ENCODE measurements at places on chromosomes 13 and 19.
A peak's percentile ranks its signal among the peaks of the same experiment; 100 is the strongest.

GRCh38 chr19:19626516-19627472 lies 1.2 kb downstream of the LPAR2 start:
- DNase-seq = peak; percentile 32

GRCh38 chr13:29936051-29936813 lies 85.8 kb upstream of the UBL3 start:
- DNase-seq = no peak

DNA sequence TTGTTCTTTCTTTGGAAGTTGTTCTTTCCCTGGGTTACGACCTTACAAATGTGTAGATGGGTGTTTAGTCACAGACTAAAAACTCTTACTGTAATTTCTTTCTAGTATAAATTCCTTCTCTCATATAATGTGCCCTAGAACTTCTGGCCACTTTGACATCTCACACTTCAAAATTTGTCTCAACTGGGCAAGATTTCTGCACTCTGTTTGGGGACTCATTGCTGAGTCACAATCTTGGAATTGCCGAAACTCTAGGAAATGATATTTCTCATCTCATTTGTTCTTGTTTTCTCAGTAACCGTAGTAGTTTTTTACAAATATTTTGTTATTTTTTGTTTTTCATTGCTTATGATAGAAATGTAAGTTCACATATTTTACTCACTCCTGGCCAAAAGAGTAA lies 2523.2 kb upstream of the PCDH20 start:
- no peak for DNase-seq

- no peak for DNase-seq
These were observed 87.6 kb upstream of the ZNF91 start for GRCh38 chr19:23482829-23483228.

GRCh38 chr13:23557733-23558132 lies 12.5 kb upstream of the TNFRSF19 start:
- DNase-seq = no peak

GRCh38 chr13:25990801-25991200 lies 61.0 kb downstream of the SHISA2 start:
- DNase-seq = no peak

DNA sequence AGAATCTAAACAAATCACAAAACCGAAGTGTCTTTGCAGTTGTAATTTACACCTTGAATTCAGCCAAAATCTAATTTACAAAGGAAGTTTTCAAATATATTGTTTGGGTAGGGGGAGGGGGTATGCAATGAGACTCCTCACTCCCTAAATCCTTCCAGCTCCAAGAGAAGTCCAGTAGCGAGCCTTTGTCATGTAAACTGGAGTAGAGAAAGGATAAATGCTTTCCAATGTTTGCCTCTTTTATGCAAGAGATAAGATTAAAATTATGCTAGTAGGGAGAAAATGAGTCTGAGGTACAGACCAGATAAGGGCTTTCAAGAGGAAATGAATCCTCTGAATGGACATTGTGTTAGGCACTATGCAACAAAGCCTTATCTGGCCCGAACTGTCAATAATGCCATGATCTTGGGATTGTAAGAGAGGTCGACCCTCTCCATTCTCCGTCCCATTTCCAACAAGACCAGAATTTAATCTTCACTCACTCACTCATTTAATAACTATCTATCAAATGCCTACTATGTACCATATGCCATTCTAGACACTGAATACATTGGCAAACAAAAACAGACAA lies 199.2 kb downstream of the LACC1 start:
- no peak for DNase-seq

DNA sequence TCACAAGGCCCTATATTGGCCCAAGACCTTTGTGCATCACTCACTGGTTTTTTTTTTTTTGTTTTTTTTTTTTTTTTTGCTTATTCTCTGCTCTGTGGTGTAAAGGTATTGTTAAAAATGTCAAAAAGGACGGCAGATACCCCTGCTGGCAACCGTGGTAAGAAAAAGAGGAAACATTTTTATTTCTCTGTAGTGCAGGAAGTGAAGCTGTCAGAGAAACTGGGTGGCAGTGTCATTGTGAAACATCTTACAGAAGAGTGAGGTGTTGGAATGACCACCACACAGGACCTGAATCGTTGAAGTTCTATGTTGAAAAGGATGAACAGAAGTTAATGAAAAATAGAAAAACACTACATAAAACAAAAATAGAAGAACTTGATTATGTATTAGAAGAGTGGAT lies 346.4 kb downstream of the FGF9 start:
- DNase-seq = no peak

- no peak for DNase-seq
These were observed 111.7 kb upstream of the IRS2 start for GRCh38 chr13:109897988-109898624.

GRCh38 chr13:34720618-34721017 lies 221.5 kb upstream of the NBEA start:
- no peak for DNase-seq

- no peak for DNase-seq
These were observed 9.4 kb downstream of the SAMD4B start for GRCh38 chr19:39351537-39352064.

DNA sequence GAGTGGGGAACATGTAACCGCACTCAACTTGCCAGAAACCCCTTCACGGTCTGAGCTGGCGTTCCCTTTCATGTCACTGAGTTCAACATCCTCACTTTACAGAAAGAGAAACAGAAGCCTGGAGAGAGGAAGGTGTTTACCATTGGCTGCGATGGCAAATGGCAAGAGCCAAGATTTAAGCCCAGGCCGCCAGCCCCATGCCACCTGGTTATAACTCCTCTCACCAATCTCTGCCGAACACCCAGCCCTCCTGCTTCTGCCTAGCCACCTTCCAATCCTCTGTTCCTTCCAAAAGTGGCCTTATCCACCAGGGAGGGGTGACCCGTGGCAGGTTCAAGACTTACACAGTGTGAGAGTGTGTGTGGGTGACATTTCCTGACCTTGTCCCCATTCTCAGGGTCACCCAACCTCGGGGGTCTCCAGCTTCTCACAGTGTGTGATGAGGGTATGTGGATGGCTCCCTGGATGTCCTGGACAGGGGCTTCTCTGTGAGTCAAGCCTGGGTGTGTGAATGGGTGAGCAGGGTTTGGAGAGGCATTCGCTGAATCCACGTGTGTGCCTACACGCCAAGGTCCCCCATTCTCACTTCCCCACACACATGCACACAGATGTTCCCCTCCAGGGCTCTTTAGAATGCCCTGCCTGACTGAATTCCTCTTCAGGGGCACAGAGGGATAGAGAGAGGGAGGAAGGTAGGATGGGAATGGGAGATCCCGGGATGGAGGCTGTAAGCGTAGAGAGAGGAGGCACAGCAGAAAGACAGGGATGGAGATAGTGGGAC lies 1.2 kb downstream of the CADM4 start:
- DNase-seq = no peak

DNA sequence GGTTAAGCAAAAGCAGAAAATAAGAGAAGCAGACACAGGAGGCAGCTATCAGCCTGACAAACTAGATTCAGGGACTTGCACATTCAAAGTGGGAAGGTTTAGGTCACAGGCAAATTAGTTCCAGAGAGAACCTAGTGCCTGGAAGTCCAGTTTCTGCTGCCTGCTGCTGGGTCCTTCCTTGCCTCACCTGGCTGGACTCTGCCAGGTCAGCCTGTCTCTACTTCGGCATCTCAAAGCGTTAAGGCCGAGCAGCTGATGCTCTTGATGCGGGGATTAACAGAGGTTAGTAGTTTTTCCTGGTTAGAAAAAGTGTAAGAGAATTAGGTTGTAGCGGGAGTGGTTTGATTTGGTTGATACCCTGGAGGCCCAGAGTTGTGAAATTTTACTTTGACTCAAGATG lies 52.0 kb downstream of the KLF5 start:
- no peak for DNase-seq

GRCh38 chr13:53921473-53921872 lies 892.9 kb downstream of the OLFM4 start:
- DNase-seq = peak; percentile 14

DNA sequence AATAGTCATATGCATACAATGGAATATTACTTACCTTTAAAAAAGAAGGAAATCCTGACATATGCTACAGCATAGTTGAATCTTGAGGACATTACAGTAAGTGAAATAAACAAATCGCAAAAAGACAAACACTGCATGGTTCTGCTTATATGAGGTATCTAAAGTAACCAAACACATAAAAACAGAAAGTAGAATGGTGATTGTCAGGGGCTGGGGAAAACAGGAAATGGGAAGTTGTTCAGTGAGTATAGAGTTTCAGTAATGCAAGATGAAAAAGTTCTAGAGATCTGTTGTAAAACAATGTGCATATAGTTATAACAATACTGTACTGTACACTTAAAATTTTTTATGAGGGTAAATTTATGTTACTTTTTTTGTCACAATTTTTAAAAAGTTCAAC lies 219.4 kb downstream of the KLF5 start:
- no peak for DNase-seq

- DNase-seq = no peak
These were observed 94.3 kb downstream of the ERCC5 start for GRCh38 chr13:102940143-102940542.

DNA sequence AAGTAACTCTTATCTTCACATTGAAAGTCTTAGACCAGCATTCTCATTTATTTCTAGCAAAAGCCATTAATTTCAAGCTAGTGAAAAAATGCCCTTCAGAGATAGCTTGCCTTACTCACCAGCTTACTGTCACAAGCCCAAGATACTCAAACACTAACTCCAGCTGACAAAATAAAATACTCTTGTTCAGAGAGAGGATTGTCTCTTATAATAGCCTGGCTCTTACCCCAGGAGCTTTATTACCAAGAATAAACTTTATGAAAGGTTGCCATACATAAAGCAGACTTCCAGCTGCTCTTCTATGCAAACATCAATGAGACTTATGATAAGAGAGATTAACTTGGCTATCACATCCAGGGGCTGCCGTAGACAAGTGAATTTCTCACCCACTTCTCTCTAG lies 53.6 kb downstream of the XPO4 start:
- DNase-seq = no peak

- DNase-seq = no peak
These were observed 2.1 kb upstream of the ZSCAN5A start for GRCh38 chr19:56316728-56317127.

DNA sequence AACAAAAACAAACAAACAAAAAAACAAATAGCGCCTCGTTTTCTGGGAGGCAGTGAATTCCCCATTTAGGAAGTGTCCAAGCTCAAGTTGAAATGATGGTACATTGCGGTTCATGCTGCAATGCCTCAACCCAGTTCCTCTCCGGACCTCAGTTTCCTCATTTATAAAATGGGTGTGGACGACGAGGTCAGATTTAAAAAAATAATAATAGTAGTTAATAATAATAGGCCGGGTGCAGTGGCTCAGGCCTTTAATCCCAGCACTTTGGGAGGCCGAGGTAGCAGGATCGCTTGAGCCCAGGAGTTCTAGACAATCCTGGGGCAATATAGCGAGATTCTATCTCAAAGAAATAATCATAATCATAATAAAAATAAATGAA lies 15.5 kb upstream of the ERCC1 start:
- DNase-seq = no peak

DNA sequence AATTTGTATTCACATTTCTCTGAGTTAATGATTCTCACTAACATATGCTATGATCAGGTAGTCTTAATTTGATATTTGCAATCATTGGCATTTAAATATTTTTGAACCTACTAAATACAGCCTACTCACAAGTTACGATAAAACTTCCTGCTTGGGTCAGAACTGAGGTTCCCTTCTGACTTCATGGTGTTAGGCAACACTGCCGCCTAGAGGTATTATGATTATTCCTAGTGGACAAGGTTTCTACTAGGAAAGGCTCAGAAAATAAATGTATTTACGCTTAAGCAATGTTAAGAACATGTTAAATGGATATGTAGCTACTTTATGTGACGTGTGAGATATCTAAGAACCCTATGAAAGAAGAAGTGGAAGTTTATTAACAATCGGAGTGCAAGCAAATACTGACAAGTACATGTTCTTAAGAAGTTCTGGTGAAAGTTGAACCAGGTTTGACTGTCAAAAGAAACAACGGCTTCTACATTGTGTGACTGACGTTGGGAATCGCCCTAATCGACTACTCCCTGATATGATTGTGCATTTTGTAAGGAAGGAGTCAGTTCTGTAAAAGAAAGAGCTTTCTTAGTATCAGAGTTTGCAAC lies 1395.8 kb downstream of the SLITRK5 start:
- DNase-seq = peak; percentile 32

DNA sequence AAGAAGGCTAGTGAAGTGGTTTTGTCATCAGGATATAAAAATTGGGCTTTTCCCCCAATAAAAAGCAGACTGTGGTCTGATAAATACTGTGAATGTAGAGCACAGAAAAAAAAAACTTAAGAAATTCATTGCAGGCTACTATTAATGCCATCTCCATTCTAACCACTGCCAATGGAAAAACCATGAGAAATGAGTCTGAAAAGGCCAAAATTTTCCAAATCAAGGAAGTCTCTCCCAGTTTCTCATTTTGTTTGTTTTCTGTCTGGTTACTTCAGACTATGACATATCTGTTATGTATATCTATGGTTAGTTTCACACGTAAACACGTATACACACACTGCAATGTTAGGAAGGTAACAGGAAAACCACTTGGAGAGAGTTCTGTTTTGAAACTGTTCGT lies 193.6 kb upstream of the TSC22D1 start:
- DNase-seq = no peak

- DNase-seq = no peak
These were observed 200.9 kb upstream of the TMTC4 start for GRCh38 chr13:100875392-100876043.

GRCh38 chr19:35341565-35342225 lies 6.0 kb upstream of the FFAR1 start:
- DNase-seq = no peak

DNA sequence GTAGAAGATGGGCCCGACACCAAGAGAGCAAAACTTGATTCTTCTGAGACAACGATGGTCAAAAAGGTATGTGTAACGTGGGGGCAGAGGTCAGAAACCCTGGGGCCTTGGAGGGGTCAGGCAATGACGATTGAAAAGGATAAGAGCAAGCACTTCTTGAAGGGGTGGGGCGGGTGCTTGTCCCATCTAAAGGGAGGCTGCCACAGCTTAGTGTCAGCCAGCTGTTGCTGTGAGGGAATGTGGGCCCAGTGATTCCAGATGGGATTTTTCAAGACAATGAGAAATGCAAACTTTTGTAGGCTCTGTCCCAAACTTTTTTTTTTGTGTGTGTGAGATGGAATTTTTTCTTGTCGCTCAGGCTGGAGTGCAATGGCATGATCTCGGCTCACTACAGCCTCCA lies 24.5 kb downstream of the SAE1 start:
- no peak for DNase-seq

GRCh38 chr19:51637362-51637978 lies 7.3 kb upstream of the SIGLEC5 start:
- DNase-seq = no peak

DNA sequence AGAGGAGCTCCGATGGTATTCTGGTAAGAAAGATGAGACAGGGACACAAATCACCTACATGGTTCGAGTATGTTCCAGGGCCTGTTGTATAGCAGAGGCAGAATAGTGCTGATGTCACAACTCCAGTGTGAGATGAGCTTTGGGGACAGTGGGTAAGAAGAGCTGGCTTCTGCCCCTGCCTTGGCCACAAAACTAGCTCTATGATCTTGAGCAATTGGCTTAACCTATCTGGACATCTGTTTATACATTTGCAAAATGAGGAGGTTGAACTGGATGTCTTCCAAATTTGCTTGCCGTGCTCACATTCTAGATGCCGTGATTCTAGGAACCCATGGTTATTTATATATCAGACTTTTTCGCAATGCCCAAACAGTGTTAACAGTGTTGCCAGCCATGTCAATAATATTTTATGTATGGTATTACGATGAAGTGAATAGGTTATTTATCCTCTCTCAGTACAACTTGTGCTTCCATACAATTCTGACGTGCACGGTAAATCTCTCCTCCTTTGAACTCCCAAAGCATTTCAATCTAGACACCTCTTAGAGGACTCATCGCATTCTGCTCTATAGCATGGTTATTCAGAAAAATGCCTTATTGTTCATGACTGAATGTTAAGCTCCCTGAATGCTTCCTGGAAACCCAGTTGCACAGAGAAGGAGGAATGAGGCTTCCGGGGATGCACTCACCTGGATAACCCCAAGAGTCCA lies 316.0 kb downstream of the FOXO1 start:
- DNase-seq = no peak

Measured in D341Med (cell line).